Sigmoid colon (tissue), 7 donors: ENCODE measurements at places on chromosomes 12 and 14. TPM values are rescaled to one million over a fixed set of nuclear protein-coding genes. Genes with fewer than 3 reads are reported as not detected.

- no peak for DNase-seq
Measured at GRCh38 chr14:92596331-92596907, 82.8 kb downstream of the RIN3 start.

GRCh38 chr14:96178461-96179321 is 25.9 kb upstream of the BDKRB2 start:
- DNase-seq, result no peak

DNA sequence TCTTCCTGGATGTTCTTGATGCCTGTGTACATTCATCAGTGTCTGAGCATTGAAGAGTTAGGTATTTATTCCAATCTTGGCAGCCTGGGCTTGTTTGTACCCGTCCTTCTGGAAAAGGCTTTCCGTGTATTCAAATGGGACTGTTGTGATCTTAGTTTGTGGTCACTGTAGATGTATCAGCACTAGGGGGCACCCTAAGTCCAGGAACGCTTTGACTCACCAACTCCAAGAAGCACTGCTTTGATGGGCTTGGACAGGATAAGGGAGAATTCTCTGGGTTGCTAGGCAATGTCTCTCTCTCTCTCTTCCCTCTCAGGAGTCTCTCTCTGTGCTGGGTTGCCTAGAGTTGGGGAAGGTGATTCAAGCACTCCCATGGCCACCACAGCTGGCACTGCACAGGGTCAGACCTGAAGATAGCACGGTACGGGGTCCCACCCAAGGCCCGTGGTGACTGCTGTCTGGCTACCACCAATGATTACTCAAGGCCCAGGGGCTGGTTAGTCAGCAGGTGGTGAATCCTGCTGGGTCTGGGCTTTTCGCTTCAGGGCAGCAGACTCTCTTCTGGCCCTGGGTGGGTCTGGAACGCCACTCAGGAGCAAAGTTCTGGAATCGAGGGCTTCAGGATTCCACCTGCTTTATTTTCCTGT is 211.1 kb upstream of the RGS6 start:
- DNase-seq, result no peak

DNA sequence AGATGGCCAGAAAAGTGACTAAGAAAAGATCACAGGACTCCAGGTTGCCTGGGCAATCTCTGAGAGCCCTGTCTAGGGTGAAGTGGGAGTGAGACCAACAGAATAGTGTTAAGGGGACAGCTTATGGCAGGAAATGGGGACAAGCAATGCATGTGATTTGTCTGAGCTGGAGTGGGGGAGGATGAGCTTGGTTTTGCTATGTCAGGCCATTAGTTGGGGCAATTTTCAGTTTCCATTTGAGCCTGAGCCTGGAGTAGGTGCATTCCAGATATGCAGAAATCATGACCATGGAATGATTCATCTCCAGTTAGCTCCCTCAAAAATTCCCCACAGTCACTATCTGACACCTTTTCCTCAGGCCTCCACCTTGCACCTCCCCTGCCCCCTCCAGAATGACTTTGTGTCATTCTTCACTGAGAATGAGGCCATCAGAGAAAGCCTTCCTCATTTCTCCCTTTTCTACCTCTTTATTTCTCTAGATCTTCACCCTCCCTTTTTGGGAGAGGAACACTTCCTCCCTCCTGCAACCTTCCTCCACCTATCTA is 150.9 kb upstream of the PLEKHG7 start:
- no peak for DNase-seq

- DNase-seq, result no peak
Measured at GRCh38 chr14:92287987-92288386, 35.0 kb upstream of the SLC24A4 start.

- DNase-seq, result no peak
Measured at GRCh38 chr12:74488134-74488533, 49.5 kb upstream of the ATXN7L3B start.

- no peak for DNase-seq
Measured at GRCh38 chr14:89292579-89293313, 124.3 kb downstream of the FOXN3 start.

GRCh38 chr12:121139286-121139685 is 6.6 kb downstream of the P2RX7 start:
- DNase-seq, result no peak

DNA sequence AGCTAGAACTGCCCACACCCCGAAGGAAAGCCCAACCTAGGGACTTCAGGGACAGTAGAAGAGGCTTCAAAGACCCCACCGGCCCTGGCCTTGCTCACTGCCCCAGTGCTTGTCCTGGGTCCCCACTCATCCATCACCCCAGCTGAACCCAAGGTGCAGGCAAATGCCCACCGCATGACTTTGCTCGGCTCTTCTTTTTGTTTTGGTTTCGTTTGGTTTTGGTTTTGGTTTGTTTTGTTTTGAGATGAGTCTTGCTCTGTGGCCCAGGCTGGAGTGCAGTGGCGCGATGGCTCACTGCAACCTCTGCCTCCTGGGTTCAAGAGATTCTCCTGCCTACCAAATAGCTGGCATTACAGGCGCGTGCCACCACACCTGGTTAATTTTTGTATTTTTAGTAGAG is 9.0 kb downstream of the CCDC85C start:
- DNase-seq, result no peak

- peak; percentile 68 for DNase-seq
Measured at GRCh38 chr12:80778005-80778541, 61.4 kb downstream of the MYF5 start.

- no peak for DNase-seq
Measured at GRCh38 chr12:125528281-125528680, 463.0 kb downstream of the AACS start.

DNA sequence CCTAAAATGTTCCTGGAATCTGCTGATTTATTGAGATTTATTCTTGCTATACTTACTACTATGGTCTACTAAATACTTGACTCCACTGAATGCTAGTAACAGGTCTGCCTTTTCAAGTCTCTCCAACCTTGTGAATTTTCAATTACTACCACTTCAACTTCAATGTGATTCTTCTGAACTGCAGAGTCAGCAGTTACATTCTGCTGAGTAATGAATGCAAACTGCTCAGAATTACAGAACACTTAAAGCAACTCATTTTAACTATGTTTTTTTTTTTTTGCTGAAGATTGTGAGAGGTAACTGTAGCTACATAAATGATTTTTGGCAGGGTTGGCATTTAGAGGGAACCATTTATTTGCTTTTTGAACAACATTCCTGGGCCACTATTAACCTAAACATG is 41.8 kb downstream of the ARF6 start:
- no peak for DNase-seq

GRCh38 chr12:42790761-42791151 is 201.2 kb upstream of the PRICKLE1 start:
- no peak for DNase-seq

- no peak for DNase-seq
Measured at GRCh38 chr12:76555231-76555767, 4.3 kb downstream of the OSBPL8 start.

C1QL4 gene
- not detected for total RNA-seq

TCL1B gene
- not detected for total RNA-seq

KRT78 gene
- not detected for total RNA-seq

PLEKHH1 gene
- 2.1 TPM for total RNA-seq
